Left lung (tissue), 14 donors: ENCODE measurements at places on chromosomes 13 and 19.

GRCh38 chr13:61709258-61709657, 293.6 kb upstream of the PCDH20 start:
- no peak for DNase-seq

DNA sequence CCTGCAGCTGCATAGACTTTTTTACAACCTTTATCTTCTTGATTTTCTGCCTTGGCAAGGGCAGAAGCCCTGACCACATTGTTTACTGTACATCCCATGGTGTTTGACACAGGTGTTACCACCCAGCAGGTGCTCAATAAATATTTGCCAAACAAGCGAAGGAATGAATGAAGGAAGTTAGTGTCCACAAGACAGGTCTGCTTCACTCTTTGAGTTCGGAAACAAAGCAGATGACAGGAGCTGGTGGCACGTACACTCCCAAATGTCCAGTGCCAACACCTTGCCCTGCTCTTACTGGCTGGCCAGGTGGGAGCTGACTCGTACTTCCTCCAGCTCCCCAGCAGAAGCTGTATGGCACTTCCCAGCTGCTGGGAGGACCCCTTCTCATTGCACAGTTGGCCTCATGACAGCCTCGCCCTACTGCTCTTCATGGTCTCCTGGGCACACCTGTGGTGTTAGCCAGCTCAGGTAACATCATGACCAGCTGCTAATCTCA, 22.0 kb upstream of the MUC16 start:
- DNase-seq, result no peak

DNA sequence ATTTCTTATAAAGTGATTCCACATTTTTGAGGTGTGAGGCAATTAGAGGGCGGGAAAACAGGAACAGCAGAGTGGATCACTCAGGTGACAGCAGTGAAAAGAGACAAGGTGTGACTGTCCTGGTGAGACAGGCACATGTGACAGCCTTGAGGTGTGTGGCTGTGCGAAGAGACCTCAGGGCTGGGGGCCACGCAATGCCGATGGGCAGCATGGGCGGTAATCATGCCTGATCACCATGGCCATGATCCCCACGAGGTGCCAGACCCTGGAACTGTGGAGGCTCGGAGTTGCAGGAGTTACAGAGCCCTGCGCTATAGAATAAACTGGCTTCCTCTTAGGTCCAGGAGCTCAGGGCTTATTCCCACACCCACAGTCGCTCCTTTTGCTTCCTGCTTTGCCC, 2.0 kb downstream of the SPACA6 start:
- DNase-seq, result no peak

GRCh38 chr13:25503856-25504255, 132.1 kb downstream of the ATP8A2 start:
- DNase-seq, result no peak

DNA sequence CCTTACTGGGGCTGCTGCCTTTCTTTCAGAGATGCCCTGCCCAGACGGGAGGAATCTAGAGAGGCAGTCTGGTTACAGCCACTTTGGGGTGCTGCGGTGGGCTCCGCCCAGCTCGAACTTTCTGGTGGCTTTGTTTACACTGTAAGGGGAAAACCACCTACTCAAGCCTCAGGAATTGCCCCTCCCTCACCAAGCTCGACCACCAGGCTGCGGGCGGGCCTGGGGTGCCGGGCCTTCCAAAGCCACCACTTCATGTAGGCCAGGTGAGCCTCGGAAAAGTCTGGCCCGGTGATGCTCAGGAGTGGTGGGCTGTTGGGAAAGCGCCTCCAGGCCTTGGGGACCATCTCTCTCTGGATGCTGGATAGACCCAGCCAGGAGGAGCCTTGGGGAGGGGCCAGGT, 218.6 kb downstream of the MTUS2 start:
- DNase-seq, result no peak

DNA sequence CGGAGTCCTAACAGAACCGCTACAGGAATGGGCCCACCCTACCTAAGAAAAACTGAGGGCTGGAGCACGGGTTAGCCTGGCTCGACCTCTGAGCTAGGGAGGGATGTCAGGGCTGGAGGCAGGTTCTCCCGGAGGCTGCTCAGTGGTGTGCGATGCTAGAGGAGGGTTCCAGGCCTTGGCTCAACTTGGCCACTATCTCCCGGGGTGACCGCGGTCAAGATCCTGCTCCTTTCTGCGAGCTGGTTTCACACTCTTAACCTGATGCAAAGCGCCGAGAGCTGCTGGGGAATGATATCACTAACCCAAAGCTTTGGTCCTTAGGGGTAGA, 301 bp downstream of the POP4 start:
- DNase-seq, result no peak

DNA sequence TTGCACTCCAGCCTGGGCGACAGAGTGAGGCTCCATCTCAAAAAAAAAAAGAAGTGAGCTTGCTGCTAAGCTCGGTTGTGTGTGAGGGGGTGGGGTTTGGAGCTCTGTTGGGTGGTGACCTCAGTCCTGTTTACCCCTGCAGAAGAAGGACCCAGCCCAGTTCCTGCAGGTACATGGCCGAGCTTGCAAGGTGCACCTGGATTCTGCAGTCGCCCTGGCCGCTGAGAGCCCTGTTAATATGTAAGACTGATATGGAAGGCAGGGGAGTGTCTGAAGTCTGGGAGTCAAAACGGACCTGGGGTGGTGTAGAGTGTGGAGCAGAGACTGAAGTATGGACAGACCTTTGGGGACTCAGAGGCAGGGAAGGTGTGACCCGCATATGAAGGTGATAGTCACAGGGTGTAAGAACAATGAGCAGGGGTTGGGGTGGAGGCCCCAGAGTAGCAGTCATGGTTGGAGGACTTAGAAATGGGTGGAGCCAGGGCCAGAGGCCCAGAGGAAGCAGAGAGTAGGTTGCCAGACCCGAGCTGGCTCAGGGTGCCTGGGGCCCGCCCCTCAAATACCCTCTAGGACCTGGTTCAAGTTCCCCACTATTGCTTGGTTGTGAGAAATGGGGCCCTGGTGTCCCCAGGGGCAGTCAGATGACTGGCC, 13.2 kb downstream of the CLASRP start:
- no peak for DNase-seq

- no peak for DNase-seq
Observed at GRCh38 chr13:70523622-70524021, 415.4 kb upstream of the KLHL1 start.

- no peak for DNase-seq
Observed at GRCh38 chr13:45473627-45474026, 8.9 kb downstream of the COG3 start.

- no peak for DNase-seq
Observed at GRCh38 chr13:76730220-76730619, 156.0 kb downstream of the KCTD12 start.

DNA sequence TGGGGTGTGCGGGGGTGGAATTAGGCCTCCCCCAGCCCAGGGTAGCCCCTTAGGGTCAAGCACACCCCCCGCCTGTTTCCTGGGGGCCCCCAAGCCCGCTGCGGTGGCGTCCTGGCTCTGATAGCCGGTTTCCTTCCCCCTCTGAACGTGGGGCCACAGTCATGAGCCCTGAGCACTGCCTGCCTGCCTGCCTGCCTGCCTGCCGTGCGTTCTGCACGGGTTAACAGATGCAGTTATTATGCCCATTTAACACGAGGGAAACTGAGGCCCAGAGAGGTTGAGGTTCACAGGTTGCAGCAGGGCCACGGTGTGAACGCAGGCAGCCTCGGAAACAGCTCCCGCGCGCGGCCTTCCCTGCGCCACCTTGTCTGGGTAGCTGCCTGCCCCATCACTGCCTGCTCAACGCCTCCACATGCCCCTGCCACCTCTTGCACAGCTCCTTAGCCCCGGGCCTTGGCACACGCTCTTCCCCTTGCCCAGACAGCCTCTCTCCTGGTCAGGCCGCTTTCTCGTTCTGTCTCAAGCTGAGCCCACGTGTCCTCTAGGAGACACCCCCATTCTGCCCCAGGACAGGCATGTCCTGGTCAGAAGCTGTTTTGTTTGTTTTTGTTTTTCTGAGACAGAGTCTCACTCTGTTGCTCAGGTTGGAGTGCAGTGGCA, 1.2 kb upstream of the GAMT start:
- no peak for DNase-seq

- DNase-seq, result no peak
Observed at GRCh38 chr13:43077046-43077445, 53.7 kb downstream of the DNAJC15 start.

DNA sequence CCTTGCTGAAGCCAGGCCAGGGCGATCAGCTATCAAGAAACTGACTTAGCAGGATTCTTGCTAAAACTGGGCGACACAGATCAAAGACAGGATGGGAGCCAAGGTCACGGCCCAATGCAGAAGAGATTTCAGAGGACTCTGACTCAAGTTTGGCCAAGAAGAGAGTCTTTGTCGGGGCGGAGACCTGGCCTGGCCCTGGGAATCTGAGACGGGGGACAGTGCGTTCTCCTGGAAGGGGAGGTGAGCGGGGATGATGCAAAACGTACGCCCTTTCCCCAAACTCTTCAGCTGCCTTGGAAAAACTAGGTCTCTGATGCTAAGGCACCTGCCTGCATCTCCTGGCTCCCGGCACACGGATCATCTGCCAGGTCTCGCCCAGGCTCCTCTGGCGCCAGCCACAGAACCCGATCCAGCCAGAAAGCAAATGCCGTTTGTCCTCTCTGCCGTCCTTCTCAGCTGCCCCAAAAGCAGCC, 9.8 kb downstream of the MVB12A start:
- no peak for DNase-seq

DNA sequence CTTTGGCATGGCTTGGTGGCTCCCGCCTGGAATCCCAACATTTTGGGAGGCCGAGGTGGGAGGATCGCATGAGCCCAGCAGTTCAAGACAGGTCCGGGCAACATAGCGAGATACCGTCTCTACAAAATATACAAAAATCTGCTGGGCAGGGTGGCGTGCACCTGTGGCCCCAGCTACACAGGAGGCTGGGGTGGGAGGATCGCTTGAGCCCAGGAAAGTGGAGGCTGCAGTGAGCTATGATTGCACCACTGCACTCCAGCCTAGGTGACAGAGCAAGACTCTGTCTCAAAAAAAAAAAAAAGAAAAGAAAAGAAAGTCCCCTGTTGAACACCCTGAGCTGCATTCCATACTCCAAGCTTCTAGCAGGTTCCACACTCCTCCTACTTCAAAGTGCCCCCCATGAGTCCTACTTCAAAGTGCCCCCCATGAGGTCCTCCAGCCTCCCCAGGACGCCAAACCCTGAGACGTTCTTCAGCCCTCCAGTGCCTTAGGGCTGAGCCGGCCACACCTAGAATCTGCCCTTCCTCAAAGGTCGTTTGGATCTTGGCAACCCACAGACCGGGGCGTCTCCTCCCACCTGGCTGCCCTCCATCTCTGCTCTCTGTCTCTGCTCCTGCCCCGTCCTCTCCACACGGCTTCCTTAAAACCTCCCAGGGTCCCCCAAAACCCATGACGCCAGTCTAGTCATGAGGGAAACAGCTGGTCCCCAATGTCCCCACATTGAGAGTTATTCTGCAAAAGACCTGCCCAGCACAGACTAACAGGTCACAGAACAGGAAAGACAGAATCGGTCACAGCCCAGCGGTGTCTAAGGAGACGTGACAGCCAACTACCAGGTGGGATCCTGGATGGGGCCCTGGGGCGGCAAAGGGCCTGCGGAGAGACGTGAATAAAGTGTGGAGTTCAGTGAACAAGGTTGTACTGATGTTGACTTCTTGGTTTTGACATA, 4.8 kb downstream of the TJP3 start:
- no peak for DNase-seq

GRCh38 chr13:71880753-71881541, 13.9 kb upstream of the DACH1 start:
- DNase-seq, result no peak

DNA sequence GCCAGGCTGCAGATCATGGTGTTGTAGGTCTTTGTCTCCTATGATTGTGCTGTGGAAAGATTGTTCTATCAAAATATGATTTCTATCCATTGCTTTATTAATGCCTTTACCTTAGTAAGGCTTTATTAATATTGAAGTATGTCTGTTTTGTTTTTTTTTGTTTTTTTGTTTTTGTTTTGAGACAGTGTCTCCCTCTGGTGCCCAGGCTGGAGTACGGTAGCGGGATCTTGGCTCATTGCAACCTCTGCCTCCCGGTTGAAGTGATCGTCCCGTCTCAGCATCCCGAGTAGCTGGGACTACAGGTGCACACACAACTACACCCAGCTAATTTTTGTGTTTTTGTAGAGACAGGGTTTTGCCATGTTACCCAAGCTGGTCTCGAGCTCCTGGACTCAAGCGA, 7.7 kb downstream of the IRGC start:
- DNase-seq, result no peak
